ENCODE measurements at places on chromosomes 6 and 20.
A peak's percentile ranks its signal among the peaks of the same experiment; 100 is the strongest.

- no peak for DNase-seq
These were observed 200.6 kb downstream of the DTNBP1 start for GRCh38 chr6:15462256-15462655.

GRCh38 chr20:37914672-37915433, 11.9 kb downstream of the VSTM2L start:
- peak; percentile 16 for DNase-seq

DNA sequence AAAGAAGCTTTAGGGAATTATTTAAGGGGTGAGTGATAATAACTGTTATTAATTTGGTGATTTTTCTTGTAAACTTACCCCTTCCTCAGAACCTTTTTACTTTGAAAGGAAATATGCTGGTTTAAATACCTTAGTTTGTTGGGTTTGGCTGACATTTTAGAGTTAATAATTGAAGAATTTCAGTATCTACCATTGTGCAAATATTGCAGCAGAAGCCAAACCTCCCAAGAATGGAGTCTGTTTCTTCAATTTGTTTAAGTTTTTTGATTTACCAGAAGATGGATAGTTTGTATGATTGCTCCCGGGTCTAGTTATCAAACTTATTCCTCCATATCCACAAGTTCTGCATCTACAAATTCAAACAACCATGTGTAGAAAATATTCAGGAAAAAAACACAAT, 77.1 kb downstream of the ATRN start:
- no peak for DNase-seq

DNA sequence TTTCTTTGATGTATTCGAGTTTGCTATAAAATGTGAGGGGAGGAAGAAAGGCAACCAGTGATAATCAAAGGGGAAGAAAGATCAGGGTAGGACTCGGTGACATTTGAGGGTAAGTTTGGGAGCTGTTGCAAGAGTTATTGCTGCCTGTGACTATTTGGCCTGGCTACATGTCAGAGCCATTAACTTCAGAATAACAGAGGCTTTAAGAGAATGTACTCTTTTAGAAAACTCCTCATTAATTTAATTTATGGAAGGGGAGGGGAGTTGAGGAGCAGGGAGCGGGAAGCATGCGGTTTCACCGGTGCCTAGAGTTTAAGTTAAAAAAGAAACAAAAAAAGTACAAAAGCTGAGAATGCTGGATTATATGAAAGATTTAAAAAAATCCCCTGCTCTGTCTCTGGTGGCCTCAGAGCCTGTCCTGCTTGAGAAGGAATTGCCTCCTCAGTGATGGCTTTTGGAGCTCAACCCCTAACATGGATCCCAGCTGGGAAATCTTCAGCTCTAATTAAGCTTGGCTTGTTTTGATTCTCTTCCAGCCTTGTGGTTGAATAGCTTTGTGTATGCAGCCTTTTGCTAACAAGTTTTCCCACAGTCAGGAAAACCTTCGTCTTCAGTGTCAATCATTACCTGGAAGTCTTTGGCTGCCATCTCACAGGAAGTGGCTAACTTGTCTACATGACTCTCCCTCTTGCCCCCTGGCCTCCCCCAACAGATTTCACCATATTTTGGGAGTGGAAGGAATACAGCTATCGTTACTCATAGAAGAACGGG, 238.2 kb downstream of the SOX4 start:
- no peak for DNase-seq

- DNase-seq = no peak
These were observed 13.6 kb downstream of the TM9SF4 start for GRCh38 chr20:32123088-32123487.

DNA sequence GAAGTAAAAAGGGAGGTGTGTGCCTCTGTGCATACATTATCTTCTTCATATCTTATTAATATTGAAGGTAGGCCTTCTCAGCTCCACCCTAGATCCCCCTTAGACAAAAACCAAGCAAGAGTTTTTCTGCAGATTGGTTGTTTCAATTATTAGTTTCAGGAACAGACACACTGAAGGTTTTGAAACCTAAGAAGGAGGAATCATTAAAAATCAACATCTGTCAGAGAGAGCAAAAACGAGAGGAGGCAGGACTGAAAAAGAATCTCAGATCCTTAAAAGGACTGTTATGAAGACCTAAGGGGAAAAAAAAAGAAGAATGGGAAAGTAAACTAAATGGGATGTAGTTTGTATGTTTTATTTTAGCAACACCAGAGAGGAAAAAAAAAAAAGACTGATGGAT, 560.8 kb upstream of the JAG1 start:
- DNase-seq = no peak

GRCh38 chr6:39347206-39347605, 24.7 kb upstream of the KCNK16 start:
- no peak for DNase-seq

- no peak for DNase-seq
These were observed 239.8 kb upstream of the SULF2 start for GRCh38 chr20:48025051-48025515.

Data from CD4-positive, alpha-beta T cell treated with Interferon alpha-2 for 1 hour (primary cell).